Activated CD4-positive, CD25-positive, alpha-beta regulatory T cell treated with anti-CD3 and anti-CD28 coated beads, Interleukin-2, amount 50 U/mL, for 16 hours (primary cell): ENCODE measurements at places on chromosomes 4 and X.

GRCh38 chr4:14700544-14700943, 301.7 kb upstream of the CPEB2 start:
- no peak for DNase-seq

GRCh38 chr4:162782096-162782777, 384.5 kb downstream of the NAF1 start:
- no peak for DNase-seq

DNA sequence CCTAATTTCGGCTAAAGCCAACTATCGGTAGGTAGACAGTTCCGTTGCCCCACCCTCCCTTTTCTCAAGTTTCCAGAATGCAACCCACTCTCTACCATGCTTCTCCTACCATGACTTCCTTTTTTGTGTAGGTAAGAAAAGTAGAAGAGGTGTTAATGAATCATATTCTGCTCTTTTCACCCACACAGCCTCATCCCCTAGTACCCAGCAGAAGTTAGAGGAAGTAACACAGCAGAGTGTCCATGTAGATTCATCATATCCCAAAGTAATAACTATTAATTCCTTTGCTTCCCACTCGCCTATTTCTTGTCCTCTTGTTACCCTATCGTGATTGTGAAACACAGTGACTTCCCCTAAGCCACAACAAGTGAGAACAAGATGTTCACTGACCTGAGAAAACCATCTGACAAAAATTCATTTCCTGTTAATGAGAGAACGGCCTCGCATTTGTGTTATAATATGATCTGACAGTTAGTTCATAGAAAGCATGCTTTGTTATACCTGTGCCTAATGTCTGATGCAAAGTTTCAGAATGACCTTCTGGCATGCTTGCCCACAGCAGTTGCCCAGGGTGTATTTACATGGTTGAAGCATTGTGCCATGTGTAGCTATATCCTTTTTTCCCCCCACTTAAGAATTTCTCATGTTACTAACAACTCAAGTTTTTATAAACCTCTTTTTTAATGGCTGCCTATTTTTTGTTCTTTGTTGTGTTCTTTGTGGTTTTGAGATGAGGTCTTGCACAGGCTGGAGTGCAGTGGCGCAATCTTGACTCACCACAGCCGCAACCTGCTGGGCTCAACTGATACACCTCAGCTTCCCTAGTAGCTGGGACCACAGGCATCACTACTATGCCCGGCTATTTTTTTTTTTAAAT, 185.6 kb downstream of the RAP1GDS1 start:
- no peak for DNase-seq

DNA sequence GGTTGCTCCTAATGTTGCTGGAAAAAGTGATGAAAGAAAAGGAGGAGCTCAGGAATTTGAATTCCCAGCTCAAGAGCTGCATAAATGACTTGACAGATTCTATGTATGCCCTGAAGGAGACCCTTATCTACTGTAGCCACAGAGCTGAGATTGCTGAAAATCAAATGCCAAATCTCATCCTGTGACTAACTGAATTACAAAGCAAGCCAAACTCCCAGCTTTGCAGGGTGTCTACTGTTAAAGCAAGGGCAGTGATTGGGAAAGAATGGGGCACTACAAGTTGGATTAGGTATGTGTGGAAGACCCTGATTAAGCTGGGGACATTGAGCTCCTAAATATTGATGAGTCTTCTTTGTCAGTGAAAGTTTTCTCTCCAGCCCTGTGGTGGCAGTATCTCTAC, 20.8 kb upstream of the SMIM9 start:
- DNase-seq, result no peak

DNA sequence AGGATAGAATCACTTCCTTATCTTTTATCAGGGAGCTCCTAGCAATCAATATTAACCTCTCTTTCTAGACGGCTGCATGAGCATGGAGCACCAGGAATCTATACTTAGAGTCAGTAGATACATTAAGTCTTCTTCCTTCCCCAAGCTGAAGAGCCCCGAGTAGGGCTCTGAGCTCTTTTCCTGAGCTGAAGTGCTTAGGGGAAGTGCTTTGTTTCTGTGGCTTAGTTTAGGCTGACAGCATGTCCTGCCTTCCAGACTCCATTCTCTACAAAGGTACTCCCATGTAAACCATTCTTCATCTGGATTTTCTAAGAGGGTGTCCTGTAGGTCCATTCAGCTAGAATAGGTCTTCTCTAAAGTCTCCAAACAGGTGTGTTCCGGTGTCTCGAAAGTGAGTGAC, 127.5 kb upstream of the AFF2 start:
- DNase-seq, result no peak

GRCh38 chrX:150158554-150159332, 204.4 kb upstream of the MAMLD1 start:
- no peak for DNase-seq

- no peak for DNase-seq
Measured at GRCh38 chr4:40669504-40669903, 39.8 kb upstream of the RBM47 start.

DNA sequence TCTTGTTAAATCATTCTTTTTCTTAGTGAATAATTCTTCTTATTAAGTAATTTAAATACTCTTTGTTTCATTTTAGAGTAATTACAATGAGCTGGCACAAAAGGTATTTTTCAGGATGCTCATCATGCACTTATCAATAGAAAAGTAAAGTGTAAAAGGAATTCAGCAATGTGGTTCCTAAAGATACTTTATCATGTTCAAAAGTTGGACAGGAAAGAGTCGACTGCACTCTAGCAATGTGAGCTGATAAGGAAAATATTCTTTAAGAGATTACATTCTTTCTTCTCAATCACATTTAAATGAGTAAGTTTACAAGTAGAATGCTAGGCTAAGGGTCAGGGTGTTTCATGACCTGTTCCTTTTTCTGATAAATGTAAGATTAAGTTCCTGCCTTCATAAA, 609.5 kb upstream of the FAM241A start:
- DNase-seq, result no peak

- DNase-seq, result no peak
Measured at GRCh38 chr4:140851032-140851636, 94.9 kb upstream of the TBC1D9 start.

DNA sequence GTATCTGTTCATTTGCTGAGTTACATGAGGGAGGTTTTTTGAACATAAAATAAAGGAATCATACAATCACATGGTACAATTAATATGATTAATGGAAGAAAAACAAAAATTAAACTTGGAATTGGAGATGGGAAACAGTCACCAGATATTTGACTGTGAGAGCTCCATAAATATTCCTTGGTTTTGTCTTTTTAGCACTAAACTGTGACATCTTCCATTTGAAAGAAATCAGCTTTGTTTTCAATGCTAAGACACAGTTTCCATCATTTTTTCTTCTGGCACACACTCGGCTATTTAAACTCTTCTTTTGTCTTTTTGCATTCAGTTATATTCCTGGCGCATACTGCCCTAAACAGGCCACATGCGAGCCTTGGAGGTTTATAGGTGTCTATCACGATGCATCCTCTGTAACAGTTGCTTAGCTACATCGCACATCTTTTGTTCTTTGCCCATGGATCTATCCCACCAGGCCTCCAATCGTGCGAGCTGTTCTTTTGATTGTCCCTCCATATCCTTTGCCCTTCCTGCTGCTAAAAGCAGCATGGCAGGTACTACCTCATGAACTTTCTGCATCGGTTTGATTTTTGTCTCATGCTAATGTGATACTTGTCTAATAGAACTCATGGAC, 158.3 kb downstream of the LDB2 start:
- DNase-seq, result no peak

DNA sequence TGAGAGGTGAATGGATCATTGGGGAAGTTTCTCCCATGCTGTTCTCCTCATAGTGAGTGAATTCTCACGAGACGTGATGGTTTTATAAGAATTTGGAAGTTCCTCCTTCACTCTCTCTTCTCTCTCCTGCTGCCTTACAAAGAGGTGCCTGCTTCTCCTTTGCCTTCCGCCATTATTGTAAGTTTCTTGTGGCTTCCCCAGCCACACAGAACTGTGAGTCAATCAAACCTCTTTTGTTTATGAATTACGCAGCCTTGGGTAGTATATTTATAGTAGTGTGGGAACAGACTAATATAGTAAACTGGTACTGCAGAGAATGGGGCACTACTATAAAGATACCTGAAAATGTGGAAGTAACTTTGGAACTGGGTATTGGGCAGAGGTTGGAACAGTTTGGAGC, 7.8 kb upstream of the CTAG2 start:
- DNase-seq, result no peak

DNA sequence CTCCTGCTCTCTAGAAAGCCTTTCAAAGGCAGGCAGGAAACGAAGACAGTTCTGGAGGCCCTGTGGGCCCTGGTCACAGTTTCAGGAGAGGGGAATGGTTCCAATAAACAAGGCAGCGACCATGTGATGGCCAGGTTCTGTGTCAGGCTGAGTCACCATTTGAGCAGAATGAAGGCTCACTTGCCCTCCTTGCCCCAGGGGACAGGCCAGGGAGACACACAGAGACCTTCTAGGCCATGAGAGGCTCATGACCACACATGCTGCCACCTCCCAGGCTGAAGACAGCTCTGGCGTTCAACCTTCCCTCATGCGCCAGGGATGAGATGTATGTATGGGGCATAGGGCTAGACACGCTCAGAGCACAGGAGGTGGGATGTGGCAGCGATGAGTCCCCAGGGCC, 22.9 kb upstream of the TRIM2 start:
- no peak for DNase-seq

DNA sequence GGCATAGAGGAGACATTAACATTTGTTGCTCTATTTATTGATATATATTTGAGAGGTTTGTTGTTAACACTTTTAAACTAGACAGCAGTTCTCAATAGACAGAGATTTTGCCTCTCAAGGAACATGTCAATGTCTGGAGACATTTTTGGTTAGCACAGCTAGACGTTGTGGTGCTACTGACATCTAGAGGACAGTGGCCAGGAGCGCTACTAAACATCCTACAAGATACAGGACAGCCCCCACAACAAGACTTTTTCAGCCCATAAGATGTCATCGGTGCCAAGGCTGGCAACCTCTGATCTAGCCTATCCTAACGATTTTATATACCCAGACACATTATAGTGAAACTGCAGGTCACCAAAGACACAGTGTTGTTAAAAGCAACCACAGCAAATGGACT, 18.4 kb upstream of the CTSO start:
- DNase-seq, result no peak

DNA sequence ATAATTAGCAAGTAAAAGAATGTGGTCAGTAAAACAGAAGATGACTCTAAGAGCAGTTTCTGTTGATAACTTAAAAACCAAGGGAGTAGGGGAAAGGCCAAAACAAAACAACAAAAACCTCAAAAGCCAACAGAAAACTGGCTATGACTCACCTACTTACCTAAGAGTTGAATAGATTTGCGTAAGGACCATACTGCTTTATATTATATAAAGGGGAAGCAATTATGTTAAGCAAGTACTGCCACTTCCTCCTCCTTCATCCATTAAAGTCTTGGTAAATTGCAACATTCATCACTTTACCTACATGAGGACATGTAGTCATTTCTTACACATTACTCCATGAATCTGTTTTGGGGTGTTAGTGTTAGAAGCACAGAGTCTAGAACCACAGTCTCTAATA, 85.9 kb upstream of the FAM47A start:
- DNase-seq, result no peak
